Activated CD4-positive, alpha-beta T cell treated with anti-CD3 and anti-CD28 coated beads for 24 hours (primary cell): ENCODE measurements at places on chromosomes 3 and 15.
A peak's percentile ranks its signal among the peaks of the same experiment; 100 is the strongest.

- DNase-seq: no peak
Observed at GRCh38 chr3:176798680-176799079, 398.6 kb downstream of the TBL1XR1 start.

DNA sequence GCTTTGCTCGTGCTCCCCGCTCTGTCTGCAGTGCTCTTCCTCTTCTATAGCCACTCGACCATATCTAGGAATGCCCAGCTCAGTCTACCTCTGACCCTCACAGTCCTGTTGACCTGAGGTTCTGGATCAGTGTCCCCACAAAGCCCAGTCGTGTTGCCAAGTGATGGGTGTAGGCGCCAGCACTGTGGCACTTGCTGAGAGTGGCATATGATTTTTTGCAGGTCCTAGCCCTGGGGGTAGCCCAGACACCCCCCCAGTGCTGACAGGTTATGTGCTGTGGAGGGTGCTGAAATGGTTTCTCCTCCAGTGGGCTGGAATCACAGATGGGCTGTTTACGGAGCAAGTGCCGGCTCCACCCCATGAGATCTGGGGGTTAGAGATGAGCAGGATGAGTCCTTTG, 32.5 kb downstream of the ACAD9 start:
- DNase-seq: no peak

DNA sequence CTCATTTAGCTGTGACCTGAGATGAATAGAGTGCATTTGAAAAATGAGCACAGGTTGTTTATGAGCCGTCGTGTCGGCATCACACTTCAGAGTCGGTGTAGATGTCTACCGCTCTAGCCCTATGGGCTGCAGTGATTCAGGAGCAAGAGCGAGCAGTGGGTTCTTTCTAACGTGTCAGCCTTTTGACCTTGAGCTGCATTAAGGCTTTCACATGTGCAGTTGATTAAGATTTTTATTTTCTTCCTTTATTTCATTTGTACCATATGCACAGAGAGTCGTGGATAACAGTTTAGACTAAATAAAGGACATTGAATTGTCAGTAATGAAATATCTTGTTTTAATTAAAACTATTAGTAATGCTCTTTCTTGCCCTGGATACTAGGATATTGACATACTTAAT, 368.2 kb downstream of the PTPRG start:
- no peak for DNase-seq

DNA sequence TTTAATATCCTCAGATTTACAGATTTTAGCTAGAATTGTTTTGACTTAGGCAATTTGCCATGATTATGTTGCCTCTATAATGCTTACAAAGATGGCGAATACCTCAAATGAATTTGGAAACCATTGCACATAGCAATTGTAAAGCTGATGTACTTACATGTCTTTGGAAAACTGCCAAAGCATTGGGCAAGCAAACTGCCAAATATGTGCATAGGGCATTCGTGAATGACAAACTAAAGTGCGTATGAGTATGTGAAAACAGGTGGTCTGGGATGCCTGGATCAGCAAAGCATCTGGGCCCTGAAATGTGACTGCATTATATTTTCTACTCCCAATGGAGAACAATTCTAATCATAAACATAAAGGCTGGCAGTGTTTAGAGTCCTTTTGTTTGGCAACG, 445.3 kb upstream of the ROBO1 start:
- DNase-seq: no peak

- no peak for DNase-seq
Observed at GRCh38 chr3:176690083-176690869, 507.0 kb downstream of the TBL1XR1 start.

DNA sequence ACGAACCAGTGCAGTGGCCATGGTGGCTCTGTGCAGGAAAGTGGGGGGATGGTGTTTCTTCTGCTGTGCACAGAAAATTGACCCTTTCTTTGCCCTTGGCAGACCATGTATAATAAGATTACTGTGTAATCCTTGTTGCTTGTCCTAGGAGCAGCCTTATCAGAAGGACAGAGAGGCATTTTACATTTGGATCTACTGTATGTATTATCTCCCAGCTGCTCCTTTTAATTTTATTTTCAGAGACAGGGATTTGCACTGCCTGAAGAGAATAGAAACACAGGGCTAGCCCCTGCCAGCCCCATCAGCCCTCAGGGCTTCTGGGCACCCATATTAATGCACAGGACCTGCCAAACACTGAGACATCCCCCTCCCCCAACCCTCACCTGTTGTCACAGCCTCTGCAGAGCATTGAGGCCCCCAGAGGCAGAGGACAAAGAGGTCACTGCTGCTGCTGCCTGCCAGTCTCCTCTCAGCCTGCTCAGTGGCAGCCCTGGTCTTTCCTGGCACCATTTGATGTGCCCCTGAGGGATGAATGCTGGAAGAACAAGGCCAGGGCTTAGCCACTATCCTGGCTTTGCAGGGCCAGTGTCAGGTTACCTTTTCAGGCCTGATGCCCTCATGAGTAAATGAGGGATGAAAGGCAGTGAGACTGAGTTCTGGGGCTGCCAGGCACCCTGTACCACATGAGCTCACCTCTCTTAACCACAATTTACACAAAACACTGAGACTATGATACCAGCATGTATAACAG, 533.4 kb downstream of the NTRK3 start:
- no peak for DNase-seq

GRCh38 chr3:35773417-35773816, 134.1 kb downstream of the ARPP21 start:
- no peak for DNase-seq

DNA sequence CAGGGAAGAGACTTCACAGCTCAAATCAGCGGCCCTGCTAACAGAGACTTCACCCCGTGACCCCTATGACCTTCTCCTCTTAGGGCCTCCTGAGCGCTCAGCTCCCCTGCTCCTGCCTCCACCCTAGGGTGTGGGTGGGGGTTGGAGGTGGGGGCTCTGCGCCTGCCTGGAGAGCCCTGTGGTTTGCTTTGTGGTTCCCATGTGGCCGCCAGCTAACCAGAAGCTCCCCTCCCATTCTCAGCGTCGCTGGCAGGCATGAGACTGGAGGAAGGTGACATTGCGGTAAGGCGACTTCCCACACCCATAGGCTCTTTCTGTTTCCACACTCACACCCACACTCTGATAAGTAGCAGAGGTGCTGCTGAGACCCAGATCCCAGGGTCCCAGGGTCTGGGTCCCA, 27.6 kb downstream of the XYLB start:
- DNase-seq: peak; percentile 35

- no peak for DNase-seq
Observed at GRCh38 chr3:126184465-126185000, 4.1 kb upstream of the ALDH1L1 start.

GRCh38 chr15:74311734-74312444, 55.6 kb downstream of the CYP11A1 start:
- DNase-seq: no peak

DNA sequence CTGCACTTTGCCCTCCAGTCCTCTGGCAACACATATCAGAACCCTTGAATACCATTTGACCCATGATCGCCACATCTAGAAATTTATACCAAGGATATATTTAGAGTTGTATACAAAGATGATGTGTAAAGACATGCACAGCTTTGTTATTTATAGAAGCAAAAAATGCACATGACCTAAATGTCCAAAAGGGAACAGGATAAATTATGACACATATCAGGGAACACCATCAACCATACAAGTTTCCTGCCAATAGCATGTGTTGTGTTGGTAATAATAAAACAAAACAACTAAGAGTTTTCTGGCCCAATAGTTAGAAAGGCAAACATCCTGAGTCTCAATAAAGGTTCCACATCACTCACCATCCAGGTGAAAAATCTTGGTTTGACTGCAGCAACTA, 51.5 kb downstream of the AAGAB start:
- no peak for DNase-seq

DNA sequence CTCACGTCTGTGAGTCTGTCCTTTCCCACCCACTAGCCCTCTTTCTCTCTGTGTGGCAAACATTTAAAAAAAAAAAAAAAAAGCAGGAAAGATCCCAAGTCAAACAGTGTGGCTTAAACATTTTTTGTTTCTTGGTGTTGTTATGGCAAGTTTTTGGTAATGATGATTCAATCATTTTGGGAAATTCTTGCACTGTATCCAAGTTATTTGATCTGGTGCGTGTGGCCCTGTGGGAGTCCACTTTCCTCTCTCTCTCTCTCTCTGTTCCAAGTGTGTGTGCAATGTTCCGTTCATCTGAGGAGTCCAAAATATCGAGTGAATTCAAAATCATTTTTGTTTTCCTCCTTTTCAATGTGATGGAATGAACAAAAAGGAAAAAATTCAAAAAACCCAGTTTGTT, 97.7 kb downstream of the GAP43 start:
- no peak for DNase-seq

DNA sequence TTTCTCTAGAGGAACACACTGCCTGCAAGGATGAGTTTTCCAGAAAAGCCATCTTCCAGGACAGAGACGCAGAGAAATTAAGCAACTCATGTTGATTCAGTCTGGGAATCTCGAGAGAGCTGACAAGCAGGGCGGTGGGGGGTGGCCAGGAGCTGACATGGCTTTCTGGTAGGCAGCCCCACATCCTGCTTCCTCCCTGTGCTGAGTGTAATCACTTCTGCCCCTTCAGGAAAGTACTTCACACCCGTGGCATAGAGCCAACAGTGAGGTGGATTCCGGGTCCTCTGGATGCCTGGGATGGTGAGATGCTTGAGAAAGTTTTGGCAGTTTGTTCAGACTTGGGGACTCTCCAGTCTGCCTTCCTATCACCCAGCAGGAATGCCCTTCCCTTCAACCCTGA, 221.1 kb downstream of the SLCO3A1 start:
- no peak for DNase-seq

- no peak for DNase-seq
Observed at GRCh38 chr3:184816614-184817013, 4.6 kb downstream of the VPS8 start.

- no peak for DNase-seq
Observed at GRCh38 chr15:69474291-69474690, 21.7 kb downstream of the RPLP1 start.

GRCh38 chr3:133113927-133114597, 75.9 kb downstream of the TMEM108 start:
- DNase-seq: no peak

GRCh38 chr15:80403712-80404056, 498 bp upstream of the ARNT2 start:
- DNase-seq: no peak

DNA sequence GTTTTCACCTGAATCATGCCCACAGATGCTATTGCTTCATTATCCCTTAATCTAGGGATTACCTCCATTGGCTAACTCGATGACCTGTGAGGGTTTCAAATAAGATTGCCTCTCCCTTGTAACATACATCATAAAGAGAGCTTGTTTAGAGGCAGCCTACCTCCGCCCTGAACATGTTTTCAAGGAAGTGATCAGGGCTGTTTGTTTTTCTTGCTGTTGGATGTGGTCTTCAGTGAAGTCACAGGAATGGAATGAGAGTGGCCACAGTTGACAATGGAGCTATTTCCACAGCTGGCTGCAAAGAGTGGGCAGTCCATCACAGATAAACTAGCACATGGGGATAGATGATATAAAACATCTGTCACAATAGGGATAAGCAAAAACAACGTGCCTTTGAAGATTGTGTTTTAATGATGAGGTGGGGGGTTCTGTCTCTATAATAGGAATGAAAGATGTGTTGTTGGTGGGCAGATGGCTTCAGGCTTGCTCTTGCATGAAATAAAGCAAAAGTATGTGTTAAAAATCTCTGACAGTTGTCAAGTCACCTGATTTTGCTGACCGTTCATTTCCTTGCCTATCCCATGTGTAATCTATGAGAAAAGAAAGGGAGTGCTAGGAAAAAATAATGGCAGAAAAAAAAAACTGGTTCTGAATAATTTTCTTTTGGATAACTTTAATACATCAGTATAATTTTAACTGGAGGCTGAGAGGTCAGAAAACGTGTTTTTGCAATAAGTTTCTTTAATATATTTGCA, 642.3 kb downstream of the RBMS3 start:
- no peak for DNase-seq

- DNase-seq: no peak
Observed at GRCh38 chr3:194049394-194049793, 86.6 kb upstream of the HES1 start.

- DNase-seq: no peak
Observed at GRCh38 chr3:100647171-100647570, 37.8 kb downstream of the ADGRG7 start.

GRCh38 chr3:3027976-3028567, 82.1 kb downstream of the IL5RA start:
- no peak for DNase-seq

DNA sequence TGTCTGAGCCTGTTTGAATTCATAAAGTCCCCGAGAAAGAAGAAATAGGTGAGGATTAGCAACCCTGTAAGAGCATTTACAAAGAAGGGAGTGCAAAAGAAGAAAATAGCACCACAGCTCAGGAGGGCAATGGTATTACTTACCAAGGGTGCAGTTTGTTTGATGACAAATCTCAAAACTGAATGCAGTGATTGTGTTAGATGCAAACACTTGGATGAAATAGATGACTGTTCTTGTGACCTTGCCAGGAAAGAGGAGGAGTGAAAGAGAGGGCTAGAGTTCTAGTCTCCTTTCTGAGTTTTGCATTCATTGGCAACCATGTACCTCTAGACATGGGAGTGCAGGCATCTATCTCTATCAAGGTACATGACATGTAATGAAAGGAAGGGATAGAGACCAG, 1030.8 kb upstream of the CFAP20DC start:
- DNase-seq: no peak

DNA sequence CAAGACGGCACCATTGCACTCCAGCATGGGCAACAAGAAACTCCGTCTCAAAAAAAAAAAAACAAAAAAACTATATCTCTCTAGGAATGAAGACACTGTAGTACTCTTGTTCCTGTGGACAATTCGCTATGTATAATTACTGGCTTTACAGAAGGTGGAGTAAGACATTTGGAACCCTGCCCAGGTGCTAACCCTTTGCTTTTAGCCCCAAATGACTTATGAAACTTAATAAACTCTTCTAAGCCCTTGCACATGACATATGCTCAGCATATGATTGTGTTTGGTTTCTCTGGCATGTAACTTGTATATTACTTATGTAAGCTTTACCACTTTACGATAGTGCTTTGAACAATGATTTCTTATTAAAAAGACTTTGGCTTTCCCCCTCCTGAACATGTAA, 27.3 kb upstream of the PRTG start:
- no peak for DNase-seq

DNA sequence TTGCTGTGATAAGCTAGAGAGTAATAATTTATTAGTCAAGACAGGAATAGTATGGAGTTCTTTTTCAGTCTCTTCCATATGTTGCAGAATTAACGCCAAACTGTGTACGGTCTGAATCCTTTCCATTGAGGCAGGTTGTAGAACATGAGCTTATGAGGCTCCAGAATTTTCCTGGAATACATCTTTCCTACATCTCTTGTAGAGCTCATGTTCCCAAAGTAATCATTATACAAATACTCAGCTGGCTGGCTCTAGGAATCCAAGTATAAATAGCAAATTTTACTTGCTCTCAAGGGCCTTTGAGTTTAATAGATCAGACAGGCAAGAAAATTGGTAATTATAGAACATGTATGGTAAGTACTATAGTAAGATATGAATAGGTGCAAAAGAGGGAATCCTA, 419.4 kb downstream of the RBMS3 start:
- no peak for DNase-seq

GRCh38 chr15:39075311-39075710, 505.6 kb upstream of the THBS1 start:
- no peak for DNase-seq

GRCh38 chr3:109382588-109382987, 45.2 kb upstream of the DPPA4 start:
- DNase-seq: no peak

- no peak for DNase-seq
Observed at GRCh38 chr3:191094057-191094845, 104.8 kb upstream of the OSTN start.
